ENCODE measurements at places on chromosomes 3 and 15. TPM values are rescaled to one million over a fixed set of nuclear protein-coding genes. Genes with fewer than 3 reads are reported as not detected.

- no peak for DNase-seq
Measured at GRCh38 chr3:6717026-6717943, 143.6 kb upstream of the GRM7 start.

DNA sequence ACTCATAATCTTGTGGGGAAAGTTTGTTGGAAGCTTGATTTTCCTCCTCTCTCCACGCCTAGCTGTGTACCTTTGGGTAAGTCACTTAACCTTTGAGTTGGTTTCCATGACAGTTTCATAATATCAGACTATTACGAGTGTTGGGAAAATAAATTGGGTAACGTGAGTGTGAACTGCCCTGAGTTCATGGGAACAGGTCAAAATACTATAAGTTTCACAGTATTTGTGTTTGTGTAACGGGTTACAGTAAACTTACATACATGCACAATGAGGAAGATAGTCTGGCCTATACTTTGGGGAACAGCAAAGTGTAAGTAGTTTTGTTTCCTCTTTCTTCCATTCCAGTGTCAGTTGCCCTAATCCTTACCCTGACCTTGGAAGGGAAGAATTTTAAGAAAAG lies 509.9 kb downstream of the MECOM start:
- DNase-seq, result no peak

- DNase-seq, result no peak
Measured at GRCh38 chr3:122318620-122319019, 6.4 kb upstream of the CSTA start.

DNA sequence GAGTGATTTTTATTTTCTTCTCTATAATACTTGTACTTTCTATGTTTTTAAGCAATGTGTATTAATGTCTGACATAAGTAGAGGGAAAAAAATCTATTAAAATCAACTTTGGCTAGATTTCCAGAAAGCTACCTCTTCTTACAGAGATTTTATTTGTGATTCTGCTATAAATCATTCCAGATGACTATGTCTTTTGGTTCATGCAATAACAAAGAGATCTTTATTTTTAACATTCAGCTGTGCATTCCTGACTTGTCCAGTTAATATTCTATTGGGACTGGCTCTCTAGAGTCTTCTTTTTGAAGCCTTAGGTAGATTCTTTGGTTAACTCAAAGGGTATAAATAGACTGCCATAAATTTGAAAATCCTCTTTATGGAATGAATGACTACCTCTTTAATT lies 74.3 kb upstream of the ARPP21 start:
- no peak for DNase-seq

DNA sequence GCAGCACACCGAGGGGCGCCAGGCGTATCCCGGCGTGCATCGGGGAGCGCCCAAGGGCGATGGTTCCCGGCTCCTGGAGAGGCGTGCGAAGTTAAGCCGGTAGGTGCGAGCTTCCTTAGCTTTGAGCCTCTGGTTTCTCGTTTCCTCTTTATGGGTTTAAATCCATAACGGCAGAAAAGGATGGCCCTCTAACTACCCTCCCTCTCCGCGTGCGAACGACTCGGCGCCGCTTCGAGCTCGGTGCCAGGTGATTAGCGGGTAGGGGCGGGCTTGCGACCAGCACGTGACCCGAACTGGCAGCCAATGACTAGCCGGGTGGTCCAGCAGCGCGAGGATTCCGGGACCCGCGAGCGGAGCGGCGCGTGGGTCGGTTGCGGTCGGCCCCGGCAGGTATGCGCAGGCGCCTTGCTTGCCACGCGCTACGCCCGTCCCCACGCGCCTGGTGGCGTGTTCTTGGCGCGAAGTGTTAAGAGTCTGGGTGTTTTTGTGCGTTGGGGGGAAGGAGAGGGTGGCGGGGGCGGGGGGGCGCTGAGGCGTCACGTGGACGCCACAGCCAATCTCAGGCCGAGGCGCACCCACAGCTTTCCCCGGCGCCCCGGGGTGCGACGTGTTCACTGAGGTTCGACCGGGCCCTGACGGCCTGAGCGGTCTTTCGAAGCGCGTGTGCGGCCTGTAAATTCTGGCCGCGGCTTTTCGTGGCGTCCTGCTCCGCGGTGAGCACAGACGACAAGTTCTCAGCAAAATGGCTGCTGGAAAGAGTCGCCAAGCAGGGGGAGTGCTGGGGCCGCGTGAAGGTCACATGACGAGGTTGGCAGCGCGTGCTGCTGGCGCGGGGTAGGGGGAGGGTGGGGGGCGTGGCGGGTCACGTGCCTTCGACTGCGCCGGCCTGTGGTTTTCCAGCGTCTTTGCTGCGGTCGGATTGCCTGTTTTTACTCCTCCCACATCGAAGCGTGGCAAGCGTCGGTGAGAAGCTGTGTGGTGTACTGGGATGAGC lies 38.7 kb upstream of the MGA start:
- peak; percentile 79 for DNase-seq

DNA sequence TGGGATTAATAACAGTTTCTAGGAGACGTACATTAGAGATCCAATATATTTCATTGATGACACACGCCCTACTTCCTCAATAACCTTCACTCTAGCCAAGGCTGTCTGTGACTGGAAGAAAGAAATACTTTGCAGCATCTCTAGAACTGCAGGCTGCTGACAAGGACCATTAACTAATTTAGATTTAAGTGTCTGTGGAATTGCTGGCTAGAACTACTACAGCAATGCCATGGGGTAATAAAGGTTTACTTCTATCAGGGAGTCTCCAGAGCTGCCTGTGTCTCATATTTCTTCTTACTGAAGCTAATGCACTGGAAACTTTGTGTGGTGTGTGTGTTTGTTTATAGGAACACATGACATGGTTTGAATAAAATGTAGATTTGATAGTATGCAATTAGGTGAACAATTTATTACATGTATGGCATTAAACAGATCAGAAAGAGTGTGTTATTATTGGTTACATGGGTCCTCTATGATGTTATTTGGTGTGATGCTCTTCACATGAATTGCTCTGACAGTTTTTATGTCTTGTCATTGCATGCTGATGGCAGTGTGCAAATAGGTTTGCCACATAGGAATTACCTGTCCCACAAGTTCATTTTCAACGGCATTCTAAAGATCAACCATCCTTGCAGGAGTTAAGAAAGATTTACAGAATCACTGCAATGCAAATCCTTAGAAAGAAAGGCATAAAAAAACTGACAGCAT lies 916.2 kb upstream of the CADM2 start:
- no peak for DNase-seq

Gene ZNF385D
- not detected for total RNA-seq

- no peak for DNase-seq
Measured at GRCh38 chr3:117346901-117347300, 637.3 kb downstream of the TUSC7 start.

Gene SYNPR
- total RNA-seq, result not detected

- DNase-seq, result no peak
Measured at GRCh38 chr3:134709076-134709475, 58.3 kb upstream of the KY start.

Gene PLAAT1
- 1.4 TPM for total RNA-seq

Gene TRPM1
- total RNA-seq, result 0.08 TPM

GRCh38 chr3:61980041-61980440 lies 393.3 kb downstream of the FEZF2 start:
- no peak for DNase-seq

DNA sequence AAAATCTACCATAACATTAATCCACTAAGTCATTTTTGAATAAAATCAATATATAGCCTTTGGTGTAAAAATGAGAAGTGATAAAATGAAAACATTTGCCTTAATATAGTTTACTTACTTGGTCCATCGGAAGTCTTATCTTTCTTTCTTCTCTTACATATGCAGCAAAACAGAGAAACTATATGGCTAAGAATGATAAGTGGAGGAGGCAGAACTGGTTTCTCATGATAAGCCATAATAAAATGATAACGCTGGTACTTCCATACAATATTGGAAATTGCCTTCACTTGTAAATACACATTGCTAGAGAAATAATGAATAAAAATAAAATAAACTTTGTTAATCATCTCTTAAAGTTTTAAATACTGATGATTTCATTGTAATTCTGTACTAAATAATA lies 47.8 kb upstream of the USP50 start:
- no peak for DNase-seq

DNA sequence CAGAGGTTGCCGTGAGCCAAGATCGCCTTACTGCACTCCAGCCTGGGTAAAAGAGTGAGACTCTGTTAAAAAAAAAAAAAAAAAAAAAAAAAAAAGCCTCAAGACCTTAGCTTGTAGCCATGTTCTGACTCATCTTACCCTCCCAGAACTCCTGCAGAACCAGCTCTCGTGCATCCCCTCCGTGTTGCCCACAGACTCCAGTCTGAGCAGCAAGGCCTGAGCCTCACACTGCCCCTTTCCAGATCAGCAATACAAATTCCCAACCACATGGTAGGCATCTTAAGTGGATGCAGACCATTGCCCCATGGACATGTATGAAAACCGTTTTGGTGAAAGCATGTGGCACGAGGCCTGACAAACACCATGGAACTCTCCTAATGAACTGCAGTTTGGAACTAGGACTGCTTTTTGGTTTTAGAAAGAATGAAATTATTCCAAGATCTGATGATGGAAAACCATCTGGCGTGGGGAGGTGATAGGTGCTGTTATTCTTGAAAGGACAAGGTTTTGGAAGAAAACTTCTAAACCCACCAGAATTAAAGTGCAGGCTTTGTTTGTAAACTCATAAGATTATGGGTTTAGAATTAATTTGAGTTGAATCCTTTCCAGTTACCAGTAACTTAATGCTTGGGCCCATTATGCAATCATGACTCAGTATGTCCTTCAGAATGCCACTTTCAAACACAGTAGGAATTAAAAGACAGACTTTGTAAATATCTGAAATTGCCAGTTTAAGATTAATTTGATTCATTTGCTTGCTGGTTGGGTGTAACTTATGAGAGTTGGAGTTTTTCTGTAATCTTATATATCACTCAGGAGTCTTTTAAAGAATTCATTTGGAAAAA lies 163.7 kb upstream of the LRTM1 start:
- DNase-seq, result no peak

DNA sequence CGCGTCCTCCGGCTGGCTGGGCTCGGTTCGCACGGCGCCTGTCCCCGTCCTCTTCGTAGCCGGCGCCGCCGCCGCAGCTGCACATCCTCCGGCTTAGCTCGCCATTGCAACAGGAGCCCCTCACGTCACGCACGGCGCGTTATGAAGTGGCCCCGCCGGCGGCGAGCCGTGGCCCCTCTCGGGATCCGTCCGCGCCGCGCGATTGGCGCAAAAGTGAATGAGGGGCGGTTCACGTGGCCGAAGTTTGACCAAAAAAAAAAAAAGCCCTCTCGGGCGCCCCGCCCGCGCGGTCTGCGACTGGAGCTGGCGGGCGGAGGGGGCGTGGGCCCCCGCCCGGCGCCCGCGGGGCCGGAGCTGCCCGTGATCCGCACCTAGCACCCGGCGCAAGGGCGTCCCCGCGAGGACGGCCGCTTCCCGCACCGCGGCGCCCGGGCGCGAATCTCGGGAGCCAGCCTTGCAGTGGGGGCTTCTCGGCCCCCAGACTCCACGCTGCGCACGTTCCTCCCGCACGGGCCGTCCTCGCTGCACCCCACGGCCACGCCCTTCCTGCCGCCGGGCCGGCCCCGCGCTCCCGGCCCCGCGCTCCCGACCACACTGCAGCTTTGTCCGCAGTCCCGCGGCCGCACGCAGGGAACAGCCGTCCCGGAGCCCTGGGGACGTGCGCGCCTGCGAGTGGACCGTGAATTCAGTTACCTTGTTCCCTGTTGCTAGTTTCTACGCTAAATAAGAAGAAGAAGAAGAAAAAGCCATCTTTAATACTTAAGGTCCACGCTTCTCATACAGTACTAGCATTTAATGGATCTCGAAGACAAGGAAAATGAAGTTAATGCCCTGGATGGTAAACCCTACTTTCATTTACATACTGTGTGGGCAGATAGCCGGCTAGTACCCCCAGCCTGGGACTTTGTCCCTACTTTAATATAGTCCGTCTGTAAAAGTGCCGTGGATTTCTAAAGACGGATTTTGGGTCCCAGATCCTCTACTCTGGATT lies at the start of gene CHSY1:
TSS of gene CHSY1 (minus strand) at position 219 of the 991 bp plus-strand sequence. CDS start 592 bp downstream, outside the sequence.
- DNase-seq, result peak; percentile 90

DNA sequence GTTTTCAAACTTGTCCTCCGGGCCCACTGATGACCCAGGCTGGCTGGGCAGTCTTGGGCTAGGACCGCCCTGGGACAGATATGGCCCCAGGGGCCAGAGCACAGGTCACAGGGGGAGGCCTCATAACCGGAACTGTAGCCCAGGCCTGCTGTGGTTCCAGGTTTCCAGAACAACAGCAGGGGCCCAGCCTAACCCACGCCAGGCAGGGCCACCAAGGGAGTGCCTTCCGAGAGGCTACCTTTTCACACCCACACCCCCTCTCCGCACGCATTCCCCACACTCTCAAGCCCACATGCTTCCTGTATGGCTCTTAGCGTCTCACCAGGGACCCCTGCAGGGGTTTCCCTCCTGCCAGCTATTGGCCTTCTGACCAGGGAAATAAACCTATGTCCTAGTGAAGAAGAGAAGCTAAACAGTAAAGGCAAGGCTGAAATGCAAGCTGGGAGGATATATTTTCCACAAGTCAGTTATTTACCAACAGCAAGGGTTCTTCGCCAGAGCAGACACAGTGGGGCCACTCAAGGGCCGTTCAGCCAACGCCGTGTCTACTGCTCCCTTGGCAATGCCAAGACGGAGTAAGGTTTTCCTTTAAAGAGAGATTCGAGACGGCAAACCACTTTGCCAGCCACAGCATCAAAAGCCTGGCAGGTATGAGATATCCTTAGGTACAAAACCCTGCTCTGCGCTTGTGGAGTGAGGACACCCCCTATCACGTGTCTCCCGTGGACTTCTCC lies 135.1 kb downstream of the ATP10A start:
- DNase-seq, result no peak

Gene BLM
- 25.0 TPM for total RNA-seq

DNA sequence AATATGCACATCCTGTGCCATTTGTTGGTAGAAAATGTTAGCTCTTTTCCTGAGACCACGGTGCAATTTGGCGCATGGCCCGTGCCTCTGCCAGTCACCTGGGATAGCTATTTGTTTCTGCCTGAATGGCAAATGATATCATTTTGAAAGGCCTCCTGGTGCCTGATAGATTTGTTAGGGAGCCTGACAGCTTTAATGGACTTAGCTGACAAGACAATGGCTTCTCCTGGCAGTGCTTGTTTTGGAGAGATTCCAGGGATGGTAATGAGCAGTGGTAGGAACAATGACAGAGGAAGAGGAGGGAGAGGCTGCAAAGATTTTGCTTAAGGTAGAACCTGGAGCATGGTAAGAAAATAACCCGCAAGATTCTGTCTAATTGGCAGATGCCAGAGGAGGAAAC lies 268.5 kb downstream of the CLSTN2 start:
- no peak for DNase-seq

- DNase-seq, result no peak
Measured at GRCh38 chr3:52328536-52329080, 12.5 kb downstream of the DNAH1 start.

Gene ELL3
- 2.8 TPM for total RNA-seq

- no peak for DNase-seq
Measured at GRCh38 chr3:35921718-35922117, 282.4 kb downstream of the ARPP21 start.

Gene B4GALT4
- total RNA-seq, result 25.8 TPM

Gene EFL1
- 15.1 TPM for total RNA-seq

DNA sequence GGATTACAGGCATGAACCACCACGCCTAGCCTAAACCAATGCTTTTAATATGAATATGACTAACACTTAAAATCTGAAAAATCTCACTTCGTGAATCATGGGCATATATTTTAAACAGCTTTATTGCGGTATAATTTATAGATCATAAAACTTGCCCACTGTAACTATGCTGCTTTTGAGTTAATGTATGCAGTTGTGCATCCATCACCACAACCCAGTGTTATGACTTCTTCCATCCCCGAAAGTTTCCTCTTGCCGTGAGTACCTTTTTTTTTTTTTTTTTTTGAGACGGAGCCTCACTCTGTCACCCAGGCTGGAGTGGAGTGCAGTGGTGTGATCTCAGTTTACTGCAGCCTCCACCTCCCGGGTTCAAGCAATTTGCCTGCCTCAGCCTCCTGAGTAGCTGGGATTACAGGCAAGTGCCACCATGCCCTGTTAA lies 7.1 kb downstream of the KAT2B start:
- no peak for DNase-seq
